Right lobe of liver (tissue), 6 donors: ENCODE measurements at places on chromosomes 5 and 9. TPM values are rescaled to one million over a fixed set of nuclear protein-coding genes. Genes with fewer than 3 reads are reported as not detected.
A peak's percentile ranks its signal among the peaks of the same experiment; 100 is the strongest.

GRCh38 chr9:336039-336438 is 121.4 kb downstream of the DOCK8 start:
- no peaks in the 10 kb centered on the region for H3K36me3 ChIP-seq
- H3K4me1 ChIP-seq: no peaks in the 10 kb centered on the region
- H3K27ac ChIP-seq: no peak overlapping the region
- no peak overlapping the region for H3K4me3 ChIP-seq

DNA sequence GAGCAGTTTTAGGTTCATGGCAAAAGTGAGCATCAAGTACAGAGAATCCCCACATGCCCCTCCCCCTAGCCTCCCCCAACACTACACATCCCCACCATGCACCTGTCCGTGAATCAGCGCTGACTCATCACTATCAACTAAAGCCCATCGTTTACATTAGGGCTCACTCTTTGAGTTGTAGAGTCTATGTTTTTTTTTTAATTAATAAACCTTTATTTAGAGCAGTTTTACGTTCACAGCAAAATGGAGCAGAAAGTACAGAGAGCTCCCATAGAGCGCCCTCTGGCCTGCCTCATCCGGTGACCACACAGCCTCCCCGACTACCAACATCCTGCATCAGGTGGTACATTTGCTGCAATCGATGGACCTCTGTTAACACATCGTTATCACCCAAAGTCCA is 47.9 kb upstream of the UNC5A start:
- DNase-seq: no peak
- no peaks in the 10 kb centered on the region for H3K27me3 ChIP-seq
- H3K27ac ChIP-seq: no peak overlapping the region
- H3K4me3 ChIP-seq: no peak overlapping the region
- H3K4me1 ChIP-seq: no peaks in the 10 kb centered on the region

GRCh38 chr9:128637656-128638055 is 19.0 kb downstream of the DYNC2I2 start:
- no peaks in the 10 kb centered on the region for H3K27me3 ChIP-seq
- peaks cover 2% of the 10 kb centered on the region for H3K4me1 ChIP-seq
- no peak overlapping the region for H3K27ac ChIP-seq
- peaks cover 2% of the 10 kb centered on the region for H3K36me3 ChIP-seq
- no peak for DNase-seq

GRCh38 chr5:43227655-43228054 is 35.6 kb downstream of the NIM1K start:
- no peaks in the 10 kb centered on the region for H3K4me1 ChIP-seq
- H3K27ac ChIP-seq: no peak overlapping the region
- H3K4me3 ChIP-seq: no peak overlapping the region
- DNase-seq: no peak
- H3K36me3 ChIP-seq: no peaks in the 10 kb centered on the region

GRCh38 chr5:44603496-44604272 is 205.1 kb upstream of the MRPS30 start:
- no peak for DNase-seq
- no peaks in the 10 kb centered on the region for H3K27me3 ChIP-seq
- no peak overlapping the region for H3K27ac ChIP-seq
- no peak overlapping the region for H3K4me3 ChIP-seq

GRCh38 chr9:4489919-4490704 is at the start of gene SLC1A1:
SLC1A1 (plus strand) TSS chr9:4490468; CDS start chr9:4490680, 212 bp downstream.
- H3K27ac ChIP-seq: peak within 1 kb of the TSS; percentile 86
- peak within 1 kb of the TSS; percentile 91 for H3K4me3 ChIP-seq
- peak; percentile 86 for DNase-seq
- peaks cover 9% of the 10 kb centered on the region for H3K36me3 ChIP-seq
- no peaks in the 10 kb centered on the region for H3K27me3 ChIP-seq

GRCh38 chr5:165188556-165189175 is 1683.2 kb downstream of the MAT2B start:
- H3K27ac ChIP-seq: no peak overlapping the region
- no peak for DNase-seq
- no peaks in the 10 kb centered on the region for H3K4me1 ChIP-seq
- H3K27me3 ChIP-seq: no peaks in the 10 kb centered on the region
- no peaks in the 10 kb centered on the region for H3K36me3 ChIP-seq
- no peak overlapping the region for H3K4me3 ChIP-seq

- H3K4me1 ChIP-seq: no peaks in the 10 kb centered on the region
- no peak overlapping the region for H3K4me3 ChIP-seq
- peak; percentile 50 for DNase-seq
- H3K27me3 ChIP-seq: no peaks in the 10 kb centered on the region
- no peaks in the 10 kb centered on the region for H3K36me3 ChIP-seq
- no peak overlapping the region for H3K27ac ChIP-seq
These were observed 74.4 kb downstream of the INSL6 start for GRCh38 chr9:5110867-5111681.

DNA sequence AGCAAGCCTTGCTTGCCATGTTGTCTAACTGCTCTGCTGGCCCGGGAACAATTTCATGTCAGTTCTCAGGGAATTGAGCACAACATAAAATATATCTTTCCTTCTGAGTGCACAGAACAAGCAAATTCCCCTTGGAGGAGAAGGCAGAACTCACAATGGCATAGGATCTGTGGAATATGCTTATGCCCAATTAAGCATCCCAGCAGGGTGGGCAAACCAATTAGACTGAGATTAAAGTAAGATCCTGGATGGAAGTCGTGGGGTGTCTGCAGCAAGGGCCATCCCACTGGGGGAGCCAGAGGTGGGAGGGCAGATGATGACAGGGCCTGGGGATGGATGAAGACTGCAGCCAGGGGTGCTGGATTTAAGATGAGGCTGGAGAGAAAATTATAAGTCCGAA is 114.1 kb downstream of the BRINP1 start:
- H3K4me1 ChIP-seq: no peaks in the 10 kb centered on the region
- H3K36me3 ChIP-seq: no peaks in the 10 kb centered on the region
- H3K27me3 ChIP-seq: no peaks in the 10 kb centered on the region
- no peak for DNase-seq

DNA sequence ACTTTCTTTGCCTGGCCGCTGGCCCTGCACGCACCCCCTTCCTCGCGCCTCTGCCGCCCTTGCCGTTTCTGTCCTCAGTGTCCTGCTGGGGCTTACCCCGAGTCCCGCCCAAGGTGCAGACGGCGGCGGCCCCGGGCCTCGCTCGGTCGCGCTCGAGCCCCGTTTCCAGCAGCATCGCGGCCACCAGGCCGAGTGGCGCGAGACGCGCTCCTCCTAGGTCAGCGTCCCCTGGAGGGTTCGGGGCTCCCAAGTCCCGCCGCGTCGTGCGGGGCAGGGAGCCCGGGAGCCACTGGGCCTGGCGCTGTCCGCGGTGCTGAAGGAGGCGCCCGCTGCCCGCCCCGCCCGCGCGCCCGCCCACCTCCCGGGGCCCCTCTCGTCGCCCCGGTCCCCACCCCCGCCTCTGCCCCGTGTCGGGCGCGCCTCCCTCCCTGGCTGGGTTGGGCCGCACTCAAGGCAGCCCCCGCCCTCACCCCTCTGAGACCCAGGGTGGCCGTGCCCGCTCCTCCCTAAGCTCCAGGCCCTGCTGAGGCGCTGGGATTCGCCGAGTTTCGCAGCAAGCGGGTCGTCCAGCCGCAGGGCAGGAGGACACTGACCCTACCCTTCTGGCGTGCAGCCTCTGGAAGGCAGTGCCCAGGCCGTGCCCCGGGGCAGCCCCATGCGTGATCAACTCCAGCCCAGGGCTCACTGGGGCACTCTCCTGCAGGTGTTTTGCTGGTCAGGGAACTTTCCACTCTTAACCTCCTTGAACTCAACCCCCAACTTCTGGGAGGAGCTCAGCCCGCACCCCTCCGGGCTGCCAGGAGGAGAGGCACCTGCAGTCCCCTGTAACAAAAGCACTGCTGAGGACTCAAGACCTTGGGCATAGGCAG is at the start of gene LHX3:
TSS of gene LHX3 (minus strand) at position 291 of the 869 bp plus-strand sequence. CDS start at position 175, 116 bp downstream.
- no peaks in the 10 kb centered on the region for H3K4me1 ChIP-seq
- DNase-seq: no peak
- peaks cover 29% of the 10 kb centered on the region for H3K27me3 ChIP-seq
- no peaks in the 10 kb centered on the region for H3K36me3 ChIP-seq
- no peak within 1 kb of the TSS for H3K4me3 ChIP-seq

GRCh38 chr5:151381899-151382298 is 34.5 kb upstream of the SLC36A2 start:
- no peaks in the 10 kb centered on the region for H3K27me3 ChIP-seq
- H3K4me3 ChIP-seq: no peak overlapping the region
- no peak for DNase-seq
- H3K27ac ChIP-seq: no peak overlapping the region

GRCh38 chr5:32190095-32190494 is 16.0 kb upstream of the GOLPH3 start:
- H3K27ac ChIP-seq: no peak overlapping the region
- peaks cover 9% of the 10 kb centered on the region for H3K4me1 ChIP-seq
- H3K4me3 ChIP-seq: no peak overlapping the region
- no peaks in the 10 kb centered on the region for H3K27me3 ChIP-seq
- DNase-seq: no peak

DNA sequence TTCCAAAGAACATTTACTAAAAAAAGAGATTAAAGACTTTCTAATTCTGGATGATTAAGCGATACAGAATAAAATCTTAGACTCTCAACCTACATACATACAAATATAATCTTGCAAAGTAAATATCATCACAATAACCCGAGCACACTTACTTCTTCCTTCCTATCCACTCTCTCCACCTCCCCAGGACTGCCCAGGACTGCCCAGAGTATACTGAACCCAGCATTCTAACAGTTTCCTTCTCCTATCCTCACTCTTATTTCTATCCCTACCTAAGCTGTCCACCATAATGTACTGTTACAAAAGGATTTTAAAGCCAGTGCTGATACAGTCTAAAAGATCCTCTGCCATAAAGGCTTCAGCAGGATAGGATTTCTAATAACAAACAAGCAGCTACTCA is 413.3 kb upstream of the POU5F2 start:
- no peak overlapping the region for H3K4me3 ChIP-seq
- H3K4me1 ChIP-seq: no peaks in the 10 kb centered on the region
- H3K27ac ChIP-seq: no peak overlapping the region
- no peaks in the 10 kb centered on the region for H3K27me3 ChIP-seq
- DNase-seq: no peak
- no peaks in the 10 kb centered on the region for H3K36me3 ChIP-seq

GRCh38 chr5:168218746-168219145 is 72.7 kb upstream of the WWC1 start:
- DNase-seq: no peak
- no peak overlapping the region for H3K27ac ChIP-seq
- H3K4me3 ChIP-seq: no peak overlapping the region
- H3K4me1 ChIP-seq: no peaks in the 10 kb centered on the region
- no peaks in the 10 kb centered on the region for H3K36me3 ChIP-seq
- H3K27me3 ChIP-seq: no peaks in the 10 kb centered on the region

The SHOC1 gene
- total RNA-seq: not detected

The ZNF366 gene
- 2.3 TPM for total RNA-seq

The CCL27 gene
- not detected for total RNA-seq

The TMEM215 gene
- not detected for total RNA-seq

The MOB3B gene
- total RNA-seq: 1.1 TPM

The TAF1L gene
- not detected for total RNA-seq

The SMIM33 gene
- total RNA-seq: not detected
